Cortex of kidney (tissue), 1 donor: ENCODE measurements at places on chromosomes 12 and 14.

- DNase-seq = no peak
Observed at GRCh38 chr12:11793921-11794710, 144.6 kb downstream of the ETV6 start.

GRCh38 chr12:71948390-71948789, 9.7 kb downstream of the TPH2 start:
- DNase-seq = no peak

GRCh38 chr12:125797421-125798175, 732.4 kb downstream of the AACS start:
- DNase-seq = no peak

DNA sequence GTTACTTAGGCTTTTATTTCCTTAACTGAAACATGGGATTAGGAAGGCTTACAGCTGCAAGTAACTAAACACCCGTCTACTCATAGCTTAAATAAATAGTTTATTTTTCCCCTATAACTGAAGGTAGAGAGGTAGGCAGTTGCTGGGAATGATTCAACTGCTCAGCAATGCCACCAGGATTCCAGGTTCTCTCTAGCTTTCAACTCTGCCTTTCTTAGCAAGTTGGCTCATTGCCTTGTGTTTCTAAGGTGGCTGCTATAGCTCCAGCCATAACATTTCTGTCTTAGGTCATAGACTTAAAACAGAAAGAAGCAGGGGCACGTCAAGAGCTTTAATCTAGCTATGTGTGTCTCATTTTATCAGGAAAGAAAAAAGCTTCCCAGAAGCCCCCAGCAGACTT, 103.7 kb upstream of the MDM1 start:
- no peak for DNase-seq

DNA sequence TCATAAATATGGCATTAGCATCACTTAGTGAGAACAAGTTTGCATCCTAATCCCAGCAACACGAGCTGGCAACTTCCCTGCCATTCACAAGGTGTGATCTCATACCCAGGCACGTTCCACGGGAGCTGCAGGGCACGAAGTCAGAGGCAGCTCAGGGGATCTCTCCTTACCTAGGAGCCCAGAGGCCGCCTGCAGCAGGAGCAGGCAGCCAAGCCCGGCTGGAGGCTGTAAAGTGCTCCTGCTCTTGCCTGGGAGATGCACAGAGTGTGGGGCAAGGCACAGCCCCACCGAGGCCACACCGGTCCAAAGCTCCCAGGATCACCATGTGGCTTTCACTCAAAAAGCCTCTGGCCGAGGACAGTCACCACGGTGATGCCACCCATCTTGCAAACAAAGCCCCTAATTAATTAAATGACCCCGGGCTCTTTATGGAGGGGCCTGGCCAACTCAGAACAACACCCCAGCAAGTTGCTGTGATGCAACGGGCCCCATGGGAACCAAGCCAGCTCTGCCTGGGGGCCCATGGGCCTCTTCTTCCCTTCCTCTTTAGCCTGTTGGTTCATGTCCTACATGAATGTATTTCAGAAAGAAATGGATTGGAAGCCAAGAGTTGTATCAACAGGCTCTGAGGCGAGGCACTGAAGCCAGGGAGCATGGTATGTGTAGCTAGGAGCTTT, 26.5 kb downstream of the NUAK1 start:
- DNase-seq = no peak

DNA sequence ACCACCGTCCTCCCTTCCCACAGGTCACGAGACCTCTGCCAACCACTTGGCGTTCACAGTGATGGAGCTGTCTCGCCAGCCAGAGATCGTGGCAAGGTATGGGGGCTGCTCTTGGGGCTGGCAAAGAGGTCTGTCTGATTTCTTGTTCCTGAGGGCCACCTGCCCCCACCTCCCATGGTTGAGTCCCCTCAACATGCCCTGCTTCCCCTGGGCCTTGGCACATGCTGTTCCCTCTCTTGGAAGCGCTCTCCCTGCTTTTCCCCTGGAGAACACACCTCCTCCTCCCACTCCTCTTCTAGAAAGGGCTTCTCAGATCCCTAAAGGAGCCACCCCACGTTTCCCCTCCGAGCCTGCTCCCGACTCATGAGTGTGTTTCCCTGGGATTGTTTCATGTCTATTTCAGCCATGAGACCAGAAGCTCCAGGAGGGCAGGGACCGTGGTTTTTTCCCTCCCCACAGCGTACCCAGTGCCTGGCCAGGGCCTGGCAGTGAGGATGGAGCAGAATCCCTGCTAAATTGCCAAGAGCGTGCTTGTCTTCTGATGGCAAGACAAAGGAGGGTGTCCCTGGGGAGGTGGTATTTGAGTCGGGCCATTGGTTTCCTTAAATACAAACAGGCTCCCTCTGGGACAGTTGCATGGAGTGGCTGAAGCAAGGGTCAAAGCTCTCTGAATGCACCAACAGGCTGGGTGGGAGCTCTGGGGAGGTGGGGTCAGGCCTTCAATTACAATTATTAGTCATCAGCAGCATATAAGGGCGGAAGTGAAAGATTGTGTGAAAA, 34.1 kb downstream of the CYP46A1 start:
- DNase-seq = no peak

DNA sequence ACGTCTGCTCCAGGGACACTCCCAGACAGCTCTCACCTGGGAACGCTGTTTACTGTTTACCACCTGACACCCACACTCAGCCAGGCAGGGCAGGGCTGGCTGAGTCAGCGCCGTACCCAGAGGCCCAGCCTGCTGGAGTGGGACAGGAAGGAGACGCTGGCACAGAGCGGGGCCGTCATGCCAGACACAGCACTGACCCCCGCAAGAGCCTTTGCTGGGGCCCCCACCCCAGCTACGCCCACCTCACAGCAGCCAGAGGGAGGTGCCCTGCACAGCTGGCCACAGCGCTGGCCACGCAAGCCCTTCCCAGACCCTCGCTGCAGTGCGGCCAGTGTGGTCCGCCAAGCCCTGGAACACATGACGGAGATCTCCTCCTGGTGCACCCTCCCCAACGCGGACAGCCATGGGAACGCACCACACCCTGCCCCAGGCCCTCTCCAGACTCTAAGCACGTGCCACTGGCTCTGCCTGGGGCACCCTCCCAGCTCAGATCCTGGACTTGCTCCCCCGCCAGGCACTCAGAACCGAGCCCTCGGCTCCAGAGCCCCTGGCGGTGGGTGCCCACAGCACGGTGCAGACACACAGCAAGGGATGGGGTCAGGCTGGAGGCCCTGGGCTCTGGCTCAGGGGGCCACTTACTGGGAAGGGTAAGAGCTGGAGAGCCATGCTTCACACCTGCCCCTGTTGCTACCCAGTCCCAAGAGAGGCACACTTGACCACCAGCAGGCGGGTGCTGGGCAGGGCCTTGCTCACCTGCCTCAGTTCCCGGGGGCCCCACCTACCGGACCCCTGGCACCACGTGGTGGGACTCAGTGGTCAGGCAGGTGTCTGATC, 5.7 kb downstream of the AHNAK2 start:
- no peak for DNase-seq
